ENCODE measurements at places on chromosomes 5 and 9.

GRCh38 chr5:50441493-50441955 lies 436 bp upstream of the EMB start:
- no peak for DNase-seq

DNA sequence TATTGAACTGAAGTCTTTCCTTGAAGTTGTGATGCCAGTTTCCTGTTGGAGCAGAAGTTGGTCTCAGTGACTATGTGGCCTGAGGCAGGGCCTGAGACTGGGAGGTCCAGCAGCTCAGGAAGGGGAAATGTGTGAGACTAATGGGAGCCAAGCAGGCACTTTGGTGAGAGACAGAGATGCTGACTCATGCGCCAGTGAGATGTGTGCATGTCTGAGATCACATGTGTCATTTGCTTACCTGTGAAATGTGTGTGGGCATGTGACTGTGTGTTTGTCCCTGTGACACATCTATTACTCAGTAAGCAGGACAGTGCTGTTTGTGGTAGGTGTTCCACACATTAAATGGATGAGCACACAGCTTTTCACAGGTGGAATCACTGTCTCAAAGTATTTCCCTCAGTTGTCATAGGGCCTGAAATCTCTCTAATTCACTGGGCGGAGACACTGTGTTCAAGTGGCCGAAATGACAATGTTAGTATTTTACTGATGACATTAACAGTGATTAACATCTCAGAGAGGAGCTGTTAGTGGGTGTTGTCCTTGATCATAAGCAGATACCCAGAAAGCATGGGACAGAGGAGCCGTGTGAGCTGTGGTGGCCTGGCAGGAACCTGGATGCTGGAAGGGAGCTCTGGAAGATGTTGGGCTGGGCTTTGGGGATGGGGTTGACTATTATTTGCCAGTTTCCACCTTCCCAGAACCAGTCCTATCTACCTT lies 7.4 kb downstream of the NPR2 start:
- no peak for DNase-seq

- peak; percentile 61 for DNase-seq
These were observed 13.1 kb upstream of the ATP6V1G1 start for GRCh38 chr9:114574438-114574837.

DNA sequence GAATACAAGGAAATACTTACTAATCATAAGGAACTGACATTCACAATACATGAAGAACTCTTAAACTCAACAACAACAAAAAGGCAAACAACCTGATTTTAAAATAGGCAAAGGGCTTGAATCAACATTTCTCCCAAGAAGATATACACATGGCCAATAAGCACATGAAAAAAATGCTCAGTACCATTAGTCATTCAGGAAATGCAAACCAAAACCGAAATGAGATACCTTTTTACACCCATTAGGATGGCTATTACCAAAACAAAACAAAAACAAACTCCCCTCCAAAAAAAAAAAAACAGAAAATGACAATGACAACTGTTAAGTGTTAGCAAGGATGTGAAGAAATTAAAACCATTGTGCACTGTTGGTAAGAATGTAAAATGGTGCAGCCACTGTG lies 104.1 kb upstream of the ZNF462 start:
- no peak for DNase-seq

GRCh38 chr9:20981486-20981885 lies 50.0 kb downstream of the HACD4 start:
- no peak for DNase-seq

- DNase-seq: no peak
These were observed 54.1 kb downstream of the MAN2A1 start for GRCh38 chr5:109743770-109744212.

- no peak for DNase-seq
These were observed 171.8 kb upstream of the RAI14 start for GRCh38 chr5:34484216-34484920.

DNA sequence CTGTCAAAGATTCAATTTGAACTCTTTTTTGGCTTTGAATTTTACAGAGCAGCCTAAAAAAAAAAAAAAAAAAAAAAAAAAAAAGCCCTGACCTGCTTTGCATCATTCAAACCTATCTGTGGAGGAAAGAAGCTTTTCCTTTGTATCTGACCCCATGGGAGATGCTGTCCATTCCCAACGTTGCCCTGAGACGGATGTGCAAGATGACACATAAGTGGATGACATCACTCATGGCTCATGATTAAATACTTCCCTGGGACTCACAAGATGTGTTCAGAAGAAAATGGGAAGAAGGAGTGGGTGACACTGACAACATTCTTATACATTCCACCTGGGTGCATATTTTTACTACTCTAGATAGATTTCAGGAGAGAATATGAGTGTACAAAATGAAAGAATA lies 245.7 kb upstream of the ELAVL2 start:
- no peak for DNase-seq

GRCh38 chr9:91771027-91771426 lies 179.0 kb downstream of the ROR2 start:
- peak; percentile 62 for DNase-seq

DNA sequence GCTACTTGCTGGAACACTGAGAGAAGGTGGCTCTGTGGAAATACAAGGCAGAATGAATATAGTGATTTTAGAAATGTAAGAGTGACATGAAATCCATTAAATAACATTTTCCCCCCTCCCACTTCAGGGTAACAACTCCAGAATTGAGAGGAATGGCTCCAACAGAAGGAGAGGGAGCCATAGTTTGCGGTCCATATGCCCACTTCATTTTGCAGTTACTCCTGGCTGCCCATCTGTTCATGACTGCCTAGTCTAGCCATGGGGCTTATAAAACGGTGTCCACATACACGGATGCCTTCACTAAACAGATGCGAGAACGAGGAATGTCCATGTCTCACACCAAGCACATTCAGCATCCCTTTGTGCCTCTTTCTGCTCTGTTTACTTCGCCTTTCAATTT lies 186.7 kb downstream of the TMEM38B start:
- DNase-seq: no peak

- no peak for DNase-seq
These were observed 177.8 kb upstream of the PITX1 start for GRCh38 chr5:135211791-135212190.

- DNase-seq: no peak
These were observed 132.5 kb upstream of the ADRA1B start for GRCh38 chr5:159783726-159784247.

- DNase-seq: peak; percentile 86
These were observed 72.0 kb upstream of the C9orf72 start for GRCh38 chr9:27645161-27645840.

DNA sequence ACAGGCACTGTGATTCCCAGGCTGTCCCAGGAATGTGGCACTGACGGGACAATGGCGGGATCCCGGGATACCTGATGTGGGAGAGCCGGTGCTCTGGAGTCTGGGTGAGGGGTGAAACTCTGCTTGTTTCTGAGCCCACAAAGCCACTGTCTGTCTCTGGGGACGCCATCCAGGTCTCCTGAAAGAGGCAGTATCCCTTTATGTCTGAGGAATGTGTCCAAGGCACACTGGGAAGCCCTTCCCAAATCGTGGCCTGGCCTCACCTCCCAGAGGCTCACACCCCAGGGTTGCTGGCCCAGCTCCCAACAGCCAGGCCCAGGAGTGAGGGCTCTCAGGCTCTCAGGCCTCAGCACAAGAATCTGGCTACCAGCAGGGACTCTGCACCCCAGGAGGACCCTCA lies 27.1 kb downstream of the ORM2 start:
- DNase-seq: no peak

GRCh38 chr5:139064613-139065012 lies 133.6 kb downstream of the SIL1 start:
- DNase-seq: no peak

DNA sequence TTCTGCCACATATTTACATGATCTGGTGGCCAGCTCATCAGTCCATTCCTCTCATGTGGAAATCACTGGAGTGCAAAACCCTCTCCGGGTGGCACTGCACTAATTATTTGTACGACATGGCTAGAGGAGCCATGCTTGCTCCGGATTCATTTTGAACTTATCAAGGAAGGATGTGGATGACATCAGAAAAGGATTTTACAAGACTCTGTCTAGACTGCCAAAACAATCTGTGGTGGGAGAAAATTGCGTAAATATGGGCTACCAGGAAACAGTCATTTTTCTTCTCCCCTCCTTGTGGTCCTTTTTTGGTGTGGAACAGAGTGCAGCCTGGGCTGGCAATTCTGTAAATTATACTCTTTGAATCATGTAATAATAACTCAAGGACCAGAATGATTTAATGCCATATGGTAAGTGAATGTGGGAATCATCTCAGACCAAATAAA lies 123.4 kb upstream of the IFNE start:
- DNase-seq: peak; percentile 38

DNA sequence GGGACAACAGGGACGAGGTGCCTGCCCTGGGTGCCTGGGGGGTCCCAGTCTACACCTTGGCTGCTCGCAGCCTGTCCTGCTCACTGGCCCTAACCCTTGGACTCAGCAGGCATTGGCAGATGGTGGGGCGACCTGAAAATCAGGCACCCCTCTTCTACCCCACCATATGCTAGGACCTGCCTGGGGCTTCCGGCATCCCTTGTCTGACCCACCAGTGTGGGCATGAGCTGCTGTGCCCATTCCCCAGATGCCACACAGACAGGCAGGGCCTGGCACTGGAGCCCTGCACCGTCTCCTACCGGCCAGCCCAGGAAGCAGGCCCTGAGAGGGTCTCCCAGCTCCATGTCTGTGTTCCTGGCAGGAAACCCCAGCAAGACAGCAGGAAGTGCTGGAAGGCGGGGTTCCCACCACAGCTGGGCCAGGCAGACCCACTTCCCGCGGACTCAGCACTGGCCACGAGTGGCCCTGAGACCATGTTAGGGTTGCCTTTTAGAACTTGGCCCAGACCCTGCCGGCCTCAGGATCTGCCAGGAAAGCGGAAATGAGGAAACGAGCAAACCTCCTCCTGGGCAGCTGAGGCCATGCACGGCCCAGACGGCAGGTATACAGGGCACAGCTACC lies 3.1 kb downstream of the NINJ1 start:
- peak; percentile 25 for DNase-seq

DNA sequence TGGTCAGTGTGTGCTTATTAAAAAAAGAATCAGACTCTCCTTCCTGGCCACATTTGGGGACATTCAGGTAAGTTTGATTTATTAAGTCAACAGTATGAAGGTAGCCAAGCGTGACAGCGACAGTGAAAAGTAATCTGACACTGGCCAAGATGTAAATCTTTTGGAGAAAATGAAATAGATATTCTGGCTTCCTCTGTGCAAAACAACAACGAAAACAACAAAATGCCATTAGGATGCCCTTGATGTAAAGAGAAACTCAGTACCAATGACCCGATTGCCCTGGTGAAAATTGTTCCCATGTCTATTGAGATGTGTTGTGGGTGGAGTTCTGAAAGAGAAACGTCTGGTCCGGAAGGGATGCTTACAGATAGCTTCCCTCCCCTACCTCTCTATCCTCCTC lies 267.8 kb downstream of the MAT2B start:
- no peak for DNase-seq

DNA sequence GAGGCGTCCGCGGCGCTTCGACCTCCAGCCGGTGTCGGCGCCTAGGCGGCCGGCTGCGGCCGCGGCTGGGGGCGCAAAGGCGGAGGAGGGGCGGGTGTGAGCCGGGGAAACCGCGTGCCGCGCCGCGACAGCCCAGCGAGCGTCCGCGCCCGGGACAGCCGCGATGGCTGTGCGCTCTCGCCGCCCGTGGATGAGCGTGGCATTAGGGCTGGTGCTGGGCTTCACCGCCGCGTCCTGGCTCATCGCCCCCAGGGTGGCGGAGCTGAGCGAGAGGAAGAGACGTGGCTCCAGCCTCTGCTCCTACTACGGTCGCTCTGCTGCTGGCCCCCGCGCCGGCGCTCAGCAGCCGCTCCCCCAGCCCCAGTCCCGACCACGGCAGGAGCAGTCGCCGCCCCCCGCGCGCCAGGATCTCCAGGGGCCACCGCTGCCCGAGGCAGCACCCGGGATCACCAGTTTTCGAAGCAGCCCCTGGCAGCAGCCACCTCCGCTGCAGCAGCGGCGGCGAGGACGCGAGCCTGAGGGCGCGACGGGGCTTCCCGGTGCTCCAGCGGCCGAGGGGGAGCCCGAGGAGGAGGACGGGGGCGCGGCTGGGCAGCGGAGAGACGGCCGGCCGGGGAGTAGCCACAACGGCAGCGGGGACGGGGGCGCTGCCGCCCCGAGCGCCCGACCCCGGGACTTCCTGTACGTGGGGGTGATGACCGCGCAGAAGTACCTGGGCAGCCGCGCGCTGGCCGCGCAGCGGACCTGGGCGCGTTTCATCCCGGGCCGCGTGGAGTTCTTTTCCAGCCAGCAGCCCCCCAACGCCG lies 605 bp downstream of the CHSY3 start:
- no peak for DNase-seq

DNA sequence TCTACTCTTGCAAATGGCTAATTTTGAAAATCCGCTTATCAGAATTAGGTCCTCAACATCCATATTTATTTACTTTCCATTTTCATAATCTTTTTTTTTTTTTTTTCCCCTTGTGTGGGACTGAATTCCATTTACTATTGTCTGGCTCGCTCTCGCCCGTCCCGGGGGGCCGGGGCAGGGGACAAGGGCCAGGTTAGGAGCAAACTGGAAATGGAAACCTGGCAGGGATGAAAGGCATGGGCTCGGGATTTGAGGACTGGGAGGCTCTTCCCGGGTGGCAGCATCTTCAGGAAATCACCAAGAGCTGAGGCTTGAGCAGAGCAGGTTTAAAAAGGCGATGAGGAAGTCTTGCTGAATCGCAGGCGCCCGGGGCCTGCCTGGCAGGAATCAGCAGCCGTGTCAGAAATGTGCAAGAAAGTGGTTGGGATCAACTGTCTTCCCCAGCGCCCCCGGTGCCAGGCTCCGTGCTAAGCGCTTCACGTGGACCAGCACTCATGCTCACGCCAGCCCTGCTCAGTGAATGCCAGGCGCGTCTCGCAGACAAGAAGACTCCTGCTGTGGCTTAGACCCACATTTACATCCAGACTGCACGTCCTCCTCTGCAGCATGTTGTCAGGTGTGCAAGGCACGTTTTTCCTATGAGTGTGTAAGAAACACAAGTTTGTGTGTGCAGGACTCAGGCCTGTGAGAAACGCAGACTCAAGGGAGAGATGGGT lies 66.3 kb upstream of the UNC5A start:
- no peak for DNase-seq
